ENCODE measurements at places on chromosomes 5 and 9.

DNA sequence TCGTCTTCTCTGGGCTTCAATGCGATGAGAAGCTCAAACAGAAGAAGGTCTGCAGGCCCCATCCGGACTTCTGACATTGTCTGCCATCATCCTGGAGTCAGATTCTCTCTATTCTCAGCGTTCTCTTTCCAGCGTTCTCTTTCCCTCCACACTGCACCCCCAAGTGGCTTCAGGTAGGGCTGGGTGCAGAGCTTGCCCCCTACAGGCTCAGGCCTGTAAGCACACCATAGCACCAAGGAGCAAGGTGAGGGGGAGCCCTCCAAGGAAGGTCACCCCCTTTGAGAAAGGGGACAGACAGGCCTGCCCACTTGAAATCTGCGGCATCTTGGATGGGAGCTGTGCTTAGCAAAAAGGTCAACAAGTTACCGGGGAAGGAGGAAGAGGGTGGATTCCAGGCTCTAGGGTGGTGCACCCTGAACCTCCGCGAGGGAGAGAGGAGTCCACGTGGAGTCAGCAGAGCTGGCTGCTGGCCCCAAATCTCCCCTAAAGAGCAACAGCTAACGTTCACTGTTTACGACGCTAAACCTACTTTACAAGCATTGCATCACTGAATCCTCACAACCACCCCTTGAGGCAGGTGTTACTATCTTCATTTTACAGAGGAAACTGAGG lies 27.5 kb downstream of the GPX3 start:
- DNase-seq: peak; percentile 40

GRCh38 chr5:58114324-58114723 lies 345.6 kb downstream of the PLK2 start:
- no peak for DNase-seq

DNA sequence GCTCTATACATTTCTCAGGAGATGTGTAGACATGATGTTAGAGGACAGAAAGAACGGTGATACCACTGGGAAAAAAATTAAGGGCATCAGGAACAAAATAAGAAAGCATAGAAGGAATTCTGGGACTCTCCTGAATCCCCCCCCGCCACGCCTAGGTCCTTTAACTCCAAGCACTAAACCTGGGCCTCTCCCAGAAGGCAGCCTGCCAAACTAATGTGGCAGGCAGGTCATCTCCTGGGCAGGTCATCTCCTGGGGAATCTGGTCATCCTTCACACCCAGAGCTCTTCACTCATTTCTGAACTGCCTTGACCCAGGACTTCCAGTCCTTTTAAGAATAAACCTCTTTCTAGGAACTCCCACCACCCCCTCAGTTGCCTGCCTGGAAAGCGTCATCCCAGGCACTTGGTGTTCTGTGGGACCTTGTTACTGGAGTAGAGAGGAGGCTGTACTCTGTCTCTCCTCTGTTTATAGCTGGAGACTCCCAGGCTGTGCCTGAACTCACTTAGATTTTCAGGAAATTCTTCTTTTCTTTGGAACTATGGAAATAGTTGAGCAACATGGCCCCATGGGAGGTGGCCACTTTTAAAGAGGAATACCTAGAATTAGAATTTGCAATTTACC lies 24.1 kb downstream of the PSAT1 start:
- DNase-seq: no peak

DNA sequence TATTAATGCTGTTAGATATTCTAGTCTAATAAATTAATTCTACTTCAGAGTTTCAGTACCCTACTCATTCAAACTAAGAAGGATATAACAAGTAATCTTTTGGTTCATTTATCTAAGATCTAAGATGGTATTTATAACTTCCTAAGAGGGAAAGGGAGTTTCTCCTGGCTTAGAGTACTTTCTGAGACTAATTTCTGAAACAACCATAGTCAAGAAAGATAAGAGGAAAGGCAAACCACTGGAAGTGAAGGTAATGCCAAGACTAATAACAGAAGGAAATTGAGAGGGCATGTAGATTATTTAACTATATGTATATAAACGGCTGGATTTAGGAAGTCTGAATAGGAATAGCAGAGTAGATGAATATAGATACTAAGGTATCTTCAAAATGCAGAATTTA lies 112.4 kb upstream of the ACOT12 start:
- DNase-seq: no peak

DNA sequence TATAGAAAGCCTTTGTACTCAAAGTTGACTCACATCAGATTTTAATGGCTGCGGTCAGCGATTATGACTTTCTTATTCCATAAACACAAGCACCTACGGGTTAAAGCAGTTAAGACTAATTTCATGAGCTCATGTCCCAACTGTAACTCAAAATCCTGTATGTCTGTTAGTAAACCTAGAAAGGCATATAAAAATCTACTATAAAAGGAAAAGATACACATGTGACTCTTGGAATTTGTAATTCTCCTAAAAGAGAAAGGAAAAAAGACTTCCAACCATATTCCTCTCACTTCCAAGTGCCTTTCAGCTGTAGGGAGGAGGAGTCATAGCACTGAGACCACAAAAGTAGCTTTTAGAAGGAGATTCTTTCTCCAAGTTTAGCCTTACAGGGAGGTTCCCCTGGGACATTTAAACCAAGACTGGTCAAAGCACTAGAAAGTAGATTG lies 129.1 kb downstream of the EBF1 start:
- DNase-seq: no peak

- no peak for DNase-seq
These were observed 140.9 kb downstream of the PAX5 start for GRCh38 chr9:36893184-36893583.

GRCh38 chr9:98974554-98974953 lies 30.8 kb downstream of the COL15A1 start:
- no peak for DNase-seq

- no peak for DNase-seq
These were observed 48.3 kb upstream of the EXOC3 start for GRCh38 chr5:394671-395155.

- peak; percentile 60 for DNase-seq
These were observed 684 bp upstream of the MED7 start for GRCh38 chr5:157143127-157143971.

DNA sequence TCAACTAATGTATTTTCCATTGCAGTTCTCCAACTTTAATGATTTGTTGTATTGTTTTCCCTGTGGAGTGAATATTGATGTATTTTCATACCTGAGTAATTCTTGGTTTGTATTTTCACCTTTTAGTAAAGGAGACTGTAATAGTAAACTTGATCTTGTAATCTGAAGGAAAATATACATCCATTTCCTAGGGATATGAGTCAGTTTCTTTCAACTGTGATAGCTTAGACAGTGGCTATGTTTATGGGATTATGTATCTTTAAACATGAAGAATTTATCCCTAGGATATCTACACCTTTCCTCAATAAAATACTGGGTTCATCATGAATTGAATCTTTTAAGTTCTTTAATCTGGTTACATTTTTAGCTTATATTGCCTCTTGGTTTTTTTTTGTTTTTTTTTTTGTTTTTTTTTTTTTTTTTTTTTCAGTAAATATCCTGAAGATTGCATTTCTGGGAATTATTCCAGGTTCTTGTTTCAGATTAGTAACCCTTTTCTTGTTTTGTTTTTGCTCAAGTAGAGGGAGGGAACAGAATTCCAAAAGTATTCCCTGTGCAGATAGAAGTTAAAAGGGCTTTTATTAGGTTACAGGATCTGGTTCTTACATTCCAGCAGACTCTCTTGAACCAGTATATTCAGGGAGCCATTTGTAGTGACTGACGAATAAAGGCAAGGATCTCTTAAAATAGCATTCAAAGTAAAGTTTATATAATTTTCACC lies 7.1 kb downstream of the WDR36 start:
- no peak for DNase-seq

- no peak for DNase-seq
These were observed 268.7 kb upstream of the PAPPA start for GRCh38 chr9:115884846-115885245.

DNA sequence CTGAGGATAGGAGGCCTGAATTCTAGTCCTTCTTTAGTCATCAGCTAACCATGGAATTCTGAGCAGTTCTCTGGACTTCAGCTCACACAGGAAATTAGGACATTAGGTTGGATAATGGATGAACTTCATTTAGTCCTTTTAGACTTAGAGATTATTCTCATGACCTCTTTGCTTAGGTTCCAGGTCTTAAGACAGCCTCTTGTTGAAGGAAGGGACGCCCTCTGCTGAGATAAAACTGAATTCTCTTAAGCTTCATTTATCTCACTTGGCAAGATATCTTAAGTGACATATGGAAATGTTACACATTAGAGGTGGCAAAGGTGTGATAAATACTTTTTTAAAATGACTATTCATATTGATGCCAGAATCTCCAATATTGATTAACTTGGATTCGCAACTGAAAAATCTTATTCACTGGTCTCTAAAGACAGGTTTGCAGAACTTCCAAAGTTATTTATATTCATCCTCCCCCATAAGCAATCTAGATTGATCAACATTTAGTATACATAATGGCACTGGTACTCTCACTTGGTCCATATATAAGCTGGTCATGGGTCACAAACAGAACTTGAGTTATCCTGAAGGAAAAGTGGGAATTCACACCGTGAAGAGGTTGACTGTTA lies 16.9 kb upstream of the ZNF366 start:
- DNase-seq: no peak

- DNase-seq: no peak
These were observed 347.3 kb upstream of the TRPC7 start for GRCh38 chr5:136712628-136713027.

DNA sequence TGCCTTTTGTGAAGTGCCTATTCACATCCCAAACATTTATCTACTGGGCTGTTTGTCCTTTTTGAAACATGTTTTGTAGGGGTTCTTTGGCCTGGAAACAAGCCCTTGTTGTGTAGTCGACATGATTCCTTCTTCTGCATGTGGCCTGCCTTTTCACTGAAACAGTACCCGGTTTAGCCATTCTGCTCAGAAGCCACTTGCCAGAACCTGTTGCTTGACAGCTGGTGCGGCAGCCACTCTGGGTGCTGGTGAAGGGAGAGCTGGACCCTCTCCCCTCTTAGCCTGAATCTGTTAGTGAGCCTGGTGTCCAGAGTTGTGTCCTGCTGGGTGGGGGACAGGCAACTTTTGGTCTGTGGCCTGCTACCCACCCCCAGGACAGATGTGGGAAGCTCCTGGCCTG lies 128.8 kb upstream of the CACNA1B start:
- no peak for DNase-seq

DNA sequence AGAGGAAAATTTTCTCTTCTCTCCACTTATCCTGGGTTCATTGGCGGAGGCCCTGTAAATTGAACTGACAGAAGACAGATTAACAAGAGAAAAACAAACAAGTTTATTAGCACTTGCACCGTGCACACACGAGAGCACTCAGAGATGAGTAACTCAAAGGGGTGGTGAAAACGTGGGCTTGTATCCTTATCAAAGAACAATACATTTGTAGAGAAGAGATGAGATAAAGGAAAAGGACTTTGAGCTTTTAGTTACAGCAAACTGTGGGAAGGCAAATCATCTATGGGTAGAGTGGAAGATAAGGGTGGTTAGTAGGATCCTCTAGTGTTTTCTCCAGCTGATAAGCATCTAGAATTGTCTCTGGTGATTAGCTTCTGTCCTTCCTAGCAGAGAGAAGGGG lies 44.4 kb upstream of the ROR2 start:
- DNase-seq: no peak

- DNase-seq: no peak
These were observed 11.4 kb upstream of the IFNA14 start for GRCh38 chr9:21251190-21251589.

DNA sequence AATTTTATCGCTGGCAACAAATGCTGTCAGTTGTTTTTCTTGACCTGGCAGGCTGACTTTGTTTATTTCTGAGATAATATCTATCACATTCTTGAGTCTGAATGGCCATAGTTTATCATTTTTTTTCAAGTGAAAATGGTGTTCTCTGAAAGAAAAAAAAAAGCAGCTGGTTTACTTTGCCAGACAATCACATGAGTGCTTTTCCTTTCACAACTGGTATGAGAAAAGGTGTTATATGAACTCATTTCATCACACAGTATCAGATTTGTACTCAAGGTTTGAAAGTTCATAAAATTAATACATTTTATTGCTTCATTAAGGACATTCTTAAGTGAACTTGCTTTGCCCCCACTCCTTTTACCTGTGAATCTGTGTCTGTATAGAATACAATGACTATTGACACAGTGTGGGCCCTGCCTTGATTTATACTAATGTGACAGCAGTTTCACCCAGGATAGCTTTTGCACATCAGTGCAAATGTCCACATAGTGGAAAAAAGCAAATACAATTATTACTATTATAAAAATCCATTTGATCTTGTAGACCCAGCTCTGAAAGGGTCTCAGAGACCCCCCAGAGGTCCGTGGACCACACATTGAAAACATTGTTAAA lies 33.1 kb upstream of the PRLR start:
- DNase-seq: no peak

- no peak for DNase-seq
These were observed 96.4 kb downstream of the ADCY2 start for GRCh38 chr5:7492371-7492770.

- no peak for DNase-seq
These were observed 247.2 kb upstream of the EFNA5 start for GRCh38 chr5:107917983-107918382.

DNA sequence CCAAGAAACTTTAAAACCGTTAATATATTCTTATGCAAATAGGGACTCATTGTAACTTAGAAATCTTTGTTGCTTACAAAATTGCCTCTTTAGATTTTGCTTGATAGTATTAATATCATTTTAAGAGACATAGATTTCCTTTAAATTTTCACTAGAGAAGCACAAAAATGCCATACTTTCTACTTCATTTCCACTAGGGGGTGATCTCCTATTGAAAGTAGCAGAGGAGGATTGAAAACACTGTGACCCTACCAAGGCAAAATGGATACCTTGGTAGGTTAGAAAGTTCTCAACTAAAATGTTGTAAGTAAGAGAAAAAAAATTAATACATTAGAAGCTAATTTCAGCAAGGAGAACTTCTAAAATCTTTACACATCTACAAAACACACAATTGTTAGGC lies 204.9 kb downstream of the CHSY3 start:
- peak; percentile 10 for DNase-seq

DNA sequence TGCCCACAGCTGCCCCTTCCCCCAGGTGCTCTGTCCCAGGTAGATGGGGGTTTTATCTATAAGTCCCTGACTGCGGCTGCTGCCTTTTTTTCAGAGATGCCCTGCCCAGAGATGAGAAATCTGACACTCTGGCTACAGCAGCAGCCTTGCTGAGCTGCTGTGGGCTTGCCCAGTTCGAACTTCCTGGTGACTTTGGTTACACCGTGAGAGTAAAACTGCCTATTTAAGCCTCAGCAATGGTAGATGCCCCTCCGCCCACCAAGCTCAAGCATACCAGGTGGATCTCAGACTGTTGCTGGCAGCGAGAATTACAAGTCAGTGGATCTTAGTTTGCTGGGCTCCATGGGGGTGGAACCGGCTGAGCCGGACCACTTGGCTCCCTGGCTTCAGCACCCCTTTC lies 56.8 kb downstream of the MINAR2 start:
- no peak for DNase-seq

DNA sequence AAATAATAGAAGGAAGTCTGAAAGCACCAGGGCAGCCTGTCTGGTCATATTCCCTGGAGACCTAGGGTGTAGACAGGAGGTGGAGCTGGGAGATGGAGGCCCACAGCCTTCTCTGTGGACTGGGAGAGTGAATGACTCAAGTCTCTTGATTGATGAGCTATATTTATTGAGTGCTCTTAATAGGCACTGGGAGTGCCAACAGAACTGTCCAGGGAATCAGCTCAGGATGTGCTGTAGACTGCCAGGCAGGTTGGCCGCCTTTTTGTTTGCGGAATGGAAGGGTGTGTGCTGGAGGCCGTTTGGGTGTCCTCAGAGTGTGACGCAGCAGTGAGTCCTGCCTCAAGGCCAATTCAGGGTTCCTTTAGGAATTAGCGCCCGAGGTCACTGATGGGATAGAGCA lies 33.4 kb upstream of the POMT1 start:
- DNase-seq: no peak
